SJCRH30 (cell line): ENCODE measurements at places on chromosomes 6 and 20. TPM values are rescaled to one million over a fixed set of nuclear protein-coding genes. Genes with fewer than 3 reads are reported as not detected.

- no peak for DNase-seq
Observed at GRCh38 chr20:20448881-20449280, 81.0 kb downstream of the INSM1 start.

SLC26A8 gene
- not detected in 2 replicates for total RNA-seq

DNA sequence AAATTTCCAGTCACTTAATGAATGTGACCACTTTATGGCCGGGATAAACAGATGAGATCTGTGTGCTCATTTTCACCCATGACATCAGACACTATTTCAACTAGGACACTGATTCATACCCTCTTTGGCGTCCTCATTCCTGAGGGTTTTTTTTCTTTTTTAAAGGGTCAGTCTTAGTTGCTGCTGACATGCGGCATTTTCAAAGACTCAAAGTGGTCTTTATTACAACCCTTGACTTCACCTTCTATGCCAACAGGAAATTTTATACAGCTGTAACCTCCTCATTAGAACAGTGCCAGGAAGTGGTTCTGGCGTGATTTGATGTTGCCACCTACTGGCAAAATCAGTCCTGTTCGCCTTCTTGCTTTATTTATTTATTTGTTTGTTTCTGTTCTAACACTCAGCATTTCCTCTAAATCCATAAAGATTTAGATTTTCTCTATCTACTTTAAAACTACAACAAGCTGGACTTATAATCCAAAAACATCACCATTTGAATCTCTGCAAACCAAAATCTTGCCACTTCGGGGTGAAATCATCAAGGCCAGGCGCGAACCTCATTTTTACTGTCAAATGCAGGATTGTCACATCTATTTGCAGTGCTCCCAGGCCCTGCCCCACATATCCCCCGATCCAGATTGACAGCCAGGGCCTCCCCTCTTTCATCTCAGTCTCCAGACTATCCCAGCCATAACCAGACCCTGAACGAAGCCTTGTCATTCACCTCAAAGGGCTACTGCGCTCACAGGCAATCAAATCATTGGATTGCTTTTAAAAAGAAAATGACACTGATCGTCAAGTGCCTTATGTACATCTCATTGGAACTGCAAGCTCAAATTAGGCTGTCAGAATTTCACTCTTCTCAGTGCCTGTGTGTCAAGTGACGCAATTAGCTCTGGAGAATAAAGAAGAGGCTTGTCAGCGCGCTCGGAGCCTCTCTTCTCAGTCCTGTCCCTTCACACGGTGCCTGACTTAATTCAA lies 77.5 kb downstream of the C6orf118 start:
- peak; percentile 60 for DNase-seq

- DNase-seq = no peak
Observed at GRCh38 chr6:99341862-99342455, 7.5 kb downstream of the FAXC start.

DNA sequence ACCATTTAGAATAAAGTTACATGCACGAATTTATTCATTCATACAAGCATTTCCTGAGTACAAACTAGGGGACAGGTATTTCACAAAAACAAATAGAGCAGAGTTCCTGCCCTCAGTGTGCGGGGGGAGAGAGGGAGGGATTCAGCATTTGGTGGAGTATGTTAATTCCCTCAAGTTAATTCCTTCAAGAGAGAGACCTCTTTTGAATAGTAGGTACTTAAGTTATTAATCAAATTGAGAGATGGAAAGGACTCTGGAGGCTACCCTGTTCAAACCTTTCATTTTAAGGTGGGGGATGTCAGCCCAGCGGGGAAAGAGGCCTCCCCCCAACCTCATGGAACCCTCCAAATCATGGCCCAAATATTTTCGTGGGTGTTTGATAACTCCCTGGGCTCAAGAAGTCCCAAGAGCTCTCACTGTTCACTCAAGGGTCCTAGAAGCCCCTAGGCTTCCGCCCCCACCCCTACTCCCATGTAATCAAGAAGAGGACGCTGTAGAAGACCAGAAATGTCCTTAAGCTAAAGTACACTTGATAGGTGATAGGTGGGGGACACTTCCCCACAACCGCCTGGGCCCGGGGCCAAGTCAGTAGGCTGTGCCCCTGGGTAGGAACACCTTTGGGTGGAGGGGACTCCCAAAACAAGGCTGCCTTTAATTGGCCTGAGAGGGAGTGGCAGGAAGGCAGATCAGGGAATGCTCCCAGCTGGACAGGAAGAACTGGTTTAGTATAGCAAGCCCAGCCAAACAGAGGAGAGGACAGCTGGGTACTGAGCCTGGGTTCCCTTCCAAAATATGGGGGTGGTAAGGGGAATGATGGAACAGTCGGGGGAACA lies 2.9 kb downstream of the SDC4 start:
- DNase-seq = no peak

EFCAB8 gene
- total RNA-seq = 0.28 and 0.58 TPM in 2 replicates

GRCh38 chr6:99348288-99349170 lies 945 bp downstream of the FAXC start:
- no peak for DNase-seq

DNA sequence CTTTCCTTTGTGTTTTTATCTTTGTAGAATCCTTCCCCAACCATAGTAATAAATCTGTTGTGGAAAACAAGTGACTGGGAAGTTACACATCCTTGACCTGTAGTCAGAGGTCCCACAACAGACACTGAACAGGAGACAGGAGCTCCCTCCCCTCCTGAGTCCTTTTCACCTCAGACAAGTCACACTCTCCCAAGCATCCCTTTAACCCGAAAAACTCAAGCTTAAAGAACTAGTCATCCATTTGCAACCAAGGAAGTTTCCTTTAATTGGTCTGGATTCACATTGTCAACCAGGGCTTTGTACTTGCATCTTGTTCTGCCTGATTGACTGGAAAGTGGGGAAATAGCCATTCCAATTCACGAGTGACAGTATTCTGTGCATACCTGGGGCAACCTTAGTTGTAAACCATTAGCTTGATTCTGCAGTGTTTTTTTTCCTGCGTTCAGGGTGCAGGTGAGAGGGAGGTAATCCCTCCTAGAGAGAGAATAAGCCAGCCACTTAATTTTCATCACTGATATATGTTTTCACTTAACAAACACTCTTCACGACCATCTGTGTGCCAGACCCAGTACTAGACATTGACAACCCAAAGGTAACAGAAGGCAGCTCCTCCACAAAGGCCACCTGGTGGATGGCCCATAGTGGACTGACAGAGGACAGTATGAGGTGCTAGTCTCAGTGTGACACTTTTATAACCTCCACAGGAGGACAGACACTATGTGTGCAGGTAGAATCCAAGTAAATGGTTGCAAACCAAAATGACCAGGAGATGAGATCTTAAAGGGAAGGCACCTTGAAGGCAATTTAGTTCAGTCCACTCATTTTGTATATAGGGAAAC lies 112.4 kb downstream of the SLX4IP start:
- no peak for DNase-seq

GRCh38 chr6:26394289-26394688 lies 7.8 kb upstream of the BTN3A1 start:
- DNase-seq = peak; percentile 43

- DNase-seq = no peak
Observed at GRCh38 chr6:170089963-170090362, 200.9 kb downstream of the DLL1 start.

GRCh38 chr20:62244644-62245108 lies 6.4 kb downstream of the OSBPL2 start:
- DNase-seq = no peak

XKR7 gene
- 0.02 and 0.03 TPM in 2 replicates for total RNA-seq

DNA sequence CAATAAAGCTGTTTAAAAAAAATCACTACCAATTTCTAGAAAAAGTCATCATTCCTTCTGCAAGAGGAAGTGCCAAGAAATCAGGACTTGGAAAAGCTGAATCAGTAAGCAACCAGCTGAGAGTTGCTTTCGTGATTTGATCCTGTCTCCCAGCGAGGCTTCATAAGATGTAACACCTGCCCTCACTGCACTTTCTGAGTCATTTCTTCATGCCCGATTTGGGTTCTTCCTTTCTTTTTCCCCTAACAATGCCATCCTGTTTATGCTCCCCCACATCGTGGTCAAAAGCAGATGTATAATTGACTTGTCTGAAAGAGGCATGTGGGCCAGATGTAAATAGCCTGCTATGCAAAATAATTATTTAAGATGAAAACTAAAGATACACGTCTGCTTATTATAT lies 52.1 kb downstream of the RIPOR2 start:
- peak; percentile 42 for DNase-seq

DNA sequence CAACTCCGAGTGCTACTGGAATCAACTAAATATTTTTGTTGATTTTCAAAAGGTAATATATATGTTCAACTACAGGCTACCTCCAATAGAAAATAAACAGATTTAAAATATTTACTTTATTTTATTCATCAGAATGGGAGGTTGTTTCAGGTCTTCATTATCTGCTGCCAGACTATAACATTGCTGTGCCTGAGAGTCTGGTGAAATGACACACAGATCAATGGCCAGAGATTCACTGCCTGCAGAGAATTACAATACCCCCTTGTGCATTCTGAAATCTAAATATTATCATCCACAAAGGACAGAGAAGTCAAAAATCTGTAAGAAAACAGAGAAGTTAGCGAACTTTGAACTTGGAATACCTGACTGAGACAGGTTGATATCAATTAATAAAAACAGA lies 667.8 kb upstream of the GJE1 start:
- no peak for DNase-seq

DNA sequence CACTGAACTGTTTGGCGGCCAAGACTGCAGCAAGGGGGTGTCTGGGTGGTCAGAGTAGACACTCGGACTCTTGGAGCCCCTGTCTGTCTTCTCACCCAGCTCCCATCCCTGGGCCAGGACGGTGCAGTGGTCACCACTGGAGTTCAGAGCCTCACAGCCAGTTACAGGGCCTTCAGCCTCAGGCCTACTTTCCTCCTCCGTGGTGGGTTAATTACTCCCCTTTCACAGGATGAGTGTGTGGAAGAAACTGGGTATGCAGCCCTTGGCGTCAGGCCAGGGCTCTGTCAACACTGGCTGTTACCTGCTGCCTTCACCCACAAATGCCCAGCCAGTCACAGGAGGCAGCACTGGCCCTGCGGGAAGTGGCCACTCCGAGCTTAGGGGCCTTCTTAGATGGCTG lies 1.8 kb upstream of the YTHDF1 start:
- DNase-seq = no peak

- DNase-seq = no peak
Observed at GRCh38 chr20:61253264-61253639, 1.2 kb downstream of the CDH4 start.

DCBLD1 gene
- total RNA-seq = 6.8 and 7.4 TPM in 2 replicates

TCP11 gene
- total RNA-seq = not detected in 2 replicates

GRCh38 chr6:112938650-112939049 lies 591.5 kb downstream of the RFPL4B start:
- DNase-seq = no peak

- DNase-seq = no peak
Observed at GRCh38 chr20:17964073-17964472, 4.5 kb downstream of the SNX5 start.

GRCh38 chr20:50786703-50787102 lies 8.2 kb upstream of the BCAS4 start:
- DNase-seq = no peak

- DNase-seq = no peak
Observed at GRCh38 chr6:4682431-4683097, 93.6 kb upstream of the CDYL start.

- DNase-seq = peak; percentile 33
Observed at GRCh38 chr20:19880256-19881079, 122.4 kb downstream of the RIN2 start.

OOEP gene
- total RNA-seq = not detected in 2 replicates

SLC22A16 gene
- 0.38 TPM in 1 of 2 replicates, not detected in the other for total RNA-seq

DNA sequence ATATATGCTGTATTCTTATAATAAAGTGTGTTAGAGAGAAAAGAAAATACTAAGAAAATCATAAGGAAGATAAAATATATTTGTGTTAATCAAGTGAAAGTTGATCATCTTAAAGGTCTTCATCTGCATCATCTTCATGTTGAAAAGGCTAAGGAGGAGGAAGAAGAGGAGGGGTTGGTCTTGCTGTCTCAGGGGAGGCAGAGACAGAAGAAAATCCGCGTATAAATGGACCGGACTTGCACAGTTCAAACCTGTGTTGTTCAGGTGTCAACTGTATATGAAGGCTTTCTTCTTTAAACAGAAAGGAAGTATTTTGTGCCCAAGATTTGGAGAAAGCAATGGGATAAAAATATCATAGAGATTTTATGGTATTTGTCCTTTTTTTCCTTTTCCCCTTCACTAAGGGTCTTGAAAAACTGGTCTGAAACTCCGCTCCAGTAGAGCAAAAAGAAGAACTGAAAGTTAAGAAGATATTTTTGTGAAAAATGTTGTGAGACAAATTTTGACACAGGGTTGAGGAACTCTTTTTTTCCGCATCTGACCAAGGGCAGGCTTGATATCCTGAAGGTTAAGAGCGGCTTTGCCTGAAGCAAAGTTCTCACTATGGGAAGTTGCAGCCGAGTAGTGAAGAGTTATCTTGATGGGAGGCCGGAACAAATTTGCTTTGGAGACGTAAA lies 350.7 kb downstream of the LAMA2 start:
- DNase-seq = no peak

MRPL14 gene
- total RNA-seq = 58.8 and 73.0 TPM in 2 replicates
